ENCODE measurements at places on chromosomes 13 and 19. TPM values are rescaled to one million over a fixed set of nuclear protein-coding genes. Genes with fewer than 3 reads are reported as not detected.

NUMBL gene
- 9.1 TPM for total RNA-seq

DNA sequence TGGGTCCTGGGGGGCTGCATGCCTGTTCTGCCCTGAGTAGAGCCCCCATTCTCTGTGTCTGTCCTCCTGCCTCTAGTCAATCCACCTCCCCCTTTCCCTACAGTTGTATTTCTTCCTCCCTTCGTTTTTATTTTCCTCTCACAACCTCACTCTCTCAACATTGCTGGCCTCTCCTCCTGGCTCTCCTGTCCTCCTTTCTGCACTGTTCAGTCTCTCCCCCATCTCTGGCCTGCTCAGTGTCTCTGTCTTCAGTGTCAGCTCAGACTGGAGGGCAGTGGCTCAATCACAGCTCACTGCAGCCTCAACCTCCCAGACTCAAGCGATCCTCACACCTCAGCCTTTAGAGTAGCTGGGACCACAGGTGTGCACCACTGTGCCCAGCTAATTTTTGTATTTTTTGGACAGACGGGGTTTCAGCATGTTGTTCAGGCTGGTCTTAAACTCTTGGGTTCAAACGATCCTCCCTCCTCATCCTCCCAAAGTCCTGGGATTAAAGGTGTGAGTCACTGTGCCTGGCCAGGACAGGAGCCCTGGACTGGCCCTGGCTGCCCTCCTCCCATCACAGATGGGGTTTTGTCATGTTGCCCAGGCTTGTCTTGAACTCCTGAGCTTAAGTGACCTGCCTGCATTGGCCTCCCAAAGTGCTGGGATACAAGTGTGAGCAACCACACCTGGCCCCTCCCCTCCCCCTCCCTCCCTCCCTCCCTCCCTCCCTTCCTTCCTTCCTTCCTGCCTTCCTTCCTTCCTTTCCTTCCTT is 32.0 kb upstream of the IGFL1 start:
- H3K4me1 ChIP-seq: no peaks in the 10 kb centered on the region
- no peaks in the 10 kb centered on the region for H3K36me3 ChIP-seq
- H3K27me3 ChIP-seq: no peaks in the 10 kb centered on the region
- H3K4me3 ChIP-seq: no peak overlapping the region
- H3K27ac ChIP-seq: no peak overlapping the region
- no peak for DNase-seq

ZNF665 gene
- 0.78 TPM for total RNA-seq

- no peaks in the 10 kb centered on the region for H3K4me1 ChIP-seq
- no peaks in the 10 kb centered on the region for H3K36me3 ChIP-seq
- H3K27me3 ChIP-seq: no peaks in the 10 kb centered on the region
- H3K27ac ChIP-seq: no peak overlapping the region
- no peak for DNase-seq
These were observed 49.1 kb upstream of the UBAC2 start for GRCh38 chr13:99151516-99151915.

- peaks cover 12% of the 10 kb centered on the region for H3K4me1 ChIP-seq
- H3K36me3 ChIP-seq: no peaks in the 10 kb centered on the region
- H3K27me3 ChIP-seq: no peaks in the 10 kb centered on the region
- DNase-seq: no peak
- H3K4me3 ChIP-seq: no peak overlapping the region
- H3K27ac ChIP-seq: no peak overlapping the region
These were observed 721 bp downstream of the TNFSF11 start for GRCh38 chr13:42574435-42575311.

- H3K27me3 ChIP-seq: no peaks in the 10 kb centered on the region
- DNase-seq: no peak
- no peaks in the 10 kb centered on the region for H3K36me3 ChIP-seq
- no peaks in the 10 kb centered on the region for H3K4me1 ChIP-seq
These were observed 13.8 kb upstream of the SLC1A5 start for GRCh38 chr19:46802152-46802551.

ZFP36 gene
- total RNA-seq: 55.8 TPM

- no peaks in the 10 kb centered on the region for H3K4me1 ChIP-seq
- DNase-seq: peak; percentile 38
- H3K27ac ChIP-seq: no peak overlapping the region
- H3K27me3 ChIP-seq: no peaks in the 10 kb centered on the region
These were observed 127.6 kb upstream of the GPC6 start for GRCh38 chr13:93098972-93099371.

DNA sequence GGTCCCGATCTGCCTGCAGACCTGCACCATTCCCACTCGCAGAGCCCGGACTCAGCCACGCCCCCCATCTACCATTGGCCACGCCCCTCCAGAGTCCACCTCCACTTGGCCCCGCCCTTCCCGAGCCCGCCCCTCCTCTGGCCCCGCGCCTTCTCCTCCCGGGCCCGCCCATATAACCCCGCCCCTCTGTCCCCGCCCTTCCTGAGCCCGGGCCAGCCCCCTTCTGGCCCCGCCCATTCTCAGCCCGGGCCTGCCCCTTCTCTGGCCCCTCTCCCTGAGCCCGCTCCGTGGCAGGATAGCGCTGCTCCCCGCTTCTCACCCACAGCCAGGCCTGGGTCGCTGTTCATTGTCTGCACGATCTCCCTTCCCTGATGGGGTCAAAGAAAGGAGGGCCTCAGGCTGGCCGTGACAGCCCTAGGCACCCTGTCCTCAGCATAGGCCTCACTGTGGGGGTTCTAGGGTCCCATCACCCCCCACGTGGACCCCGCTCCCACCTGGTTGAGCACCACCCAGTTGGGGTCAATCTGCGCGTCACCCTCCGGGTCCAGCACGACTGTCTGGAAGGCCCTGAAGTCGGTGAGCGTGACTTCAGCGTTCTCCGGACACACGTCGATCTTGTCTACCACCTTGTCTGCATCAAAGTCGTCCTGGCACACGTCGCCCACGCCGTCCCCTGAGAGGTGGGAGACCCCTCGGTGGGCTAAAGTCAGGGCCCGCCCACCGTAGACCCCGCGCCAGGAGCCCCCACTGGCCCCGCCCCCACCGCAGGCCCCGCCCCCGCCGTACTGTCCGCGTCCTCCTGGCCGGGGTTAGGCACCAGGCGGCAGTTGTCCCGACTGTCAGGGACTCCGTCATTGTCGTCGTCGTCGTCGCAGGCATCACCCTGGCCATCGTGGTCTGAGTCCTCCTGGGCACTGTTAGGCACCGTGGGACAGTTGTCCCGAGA is 5.7 kb downstream of the COMP start:
- H3K36me3 ChIP-seq: no peaks in the 10 kb centered on the region
- no peak overlapping the region for H3K4me3 ChIP-seq
- H3K4me1 ChIP-seq: peaks cover 39% of the 10 kb centered on the region
- H3K27ac ChIP-seq: no peak overlapping the region

DNA sequence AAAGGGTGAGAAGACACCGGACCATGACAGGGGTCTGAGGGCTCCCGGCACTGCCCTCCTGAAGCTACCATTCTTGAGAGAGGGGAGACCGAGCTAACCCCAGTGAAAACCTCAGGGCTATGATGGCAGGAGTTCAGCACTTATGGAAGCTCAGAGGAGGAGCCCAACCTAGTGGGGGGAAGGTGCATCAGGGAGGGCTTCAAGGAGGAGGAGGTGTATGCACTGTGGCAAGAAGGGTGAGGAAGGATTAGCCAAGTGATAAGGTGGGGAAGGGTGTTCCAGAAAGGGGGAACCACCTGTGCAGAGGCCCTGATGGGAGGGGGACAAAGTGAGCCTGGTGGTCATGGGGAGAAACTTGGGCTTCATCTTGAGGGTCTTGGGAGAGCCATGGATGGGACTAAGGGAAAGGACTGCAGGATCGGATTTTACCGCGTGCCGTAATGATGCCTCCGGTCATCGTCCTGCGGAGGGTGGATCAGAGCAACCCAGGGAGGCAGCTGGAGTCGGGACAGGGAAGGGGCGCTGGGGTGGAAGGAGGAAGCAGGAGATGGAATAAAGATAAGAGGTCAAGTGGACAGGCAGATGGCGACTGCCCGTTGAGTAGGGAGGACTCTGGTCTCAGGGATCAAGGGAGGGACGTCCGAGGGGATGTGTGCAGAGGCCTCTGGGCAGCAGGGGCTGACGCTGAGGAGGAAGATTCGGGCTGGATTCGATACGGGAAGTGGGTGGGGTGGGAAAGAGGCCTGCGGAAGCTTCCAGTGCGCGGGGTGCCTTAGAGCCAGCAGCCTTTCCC is 13.3 kb upstream of the PSMD8 start:
- H3K4me1 ChIP-seq: peaks cover 15% of the 10 kb centered on the region
- H3K4me3 ChIP-seq: no peak overlapping the region
- no peak overlapping the region for H3K27ac ChIP-seq
- no peak for DNase-seq
- no peaks in the 10 kb centered on the region for H3K36me3 ChIP-seq

DNA sequence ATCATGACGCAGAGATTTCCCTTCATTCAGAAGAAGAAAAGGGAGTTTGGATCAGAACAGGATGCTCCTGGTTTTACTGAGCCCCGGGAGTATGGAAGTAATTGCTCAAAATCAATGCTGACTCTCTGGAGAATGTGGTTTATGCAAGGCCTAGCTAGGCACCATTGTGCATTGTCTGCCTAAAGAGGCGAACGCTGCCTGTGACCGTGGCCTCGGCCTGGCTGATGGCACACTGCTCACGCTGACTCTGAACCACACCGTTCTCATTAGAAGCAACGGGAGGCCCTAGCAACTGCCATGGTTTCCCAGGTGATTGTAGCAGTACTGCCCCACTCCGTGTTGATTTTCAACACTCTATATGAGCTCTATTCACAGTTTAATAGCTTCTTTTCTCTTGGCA is 41.7 kb upstream of the UBL3 start:
- H3K4me1 ChIP-seq: no peaks in the 10 kb centered on the region
- H3K27me3 ChIP-seq: no peaks in the 10 kb centered on the region
- H3K27ac ChIP-seq: no peak overlapping the region
- peak; percentile 25 for DNase-seq
- no peak overlapping the region for H3K4me3 ChIP-seq
- H3K36me3 ChIP-seq: no peaks in the 10 kb centered on the region

GRCh38 chr13:99749271-99750019 is 222.1 kb downstream of the ZIC5 start:
- H3K27ac ChIP-seq: no peak overlapping the region
- H3K27me3 ChIP-seq: no peaks in the 10 kb centered on the region
- H3K4me1 ChIP-seq: no peaks in the 10 kb centered on the region
- DNase-seq: no peak
- no peak overlapping the region for H3K4me3 ChIP-seq
- no peaks in the 10 kb centered on the region for H3K36me3 ChIP-seq

DNA sequence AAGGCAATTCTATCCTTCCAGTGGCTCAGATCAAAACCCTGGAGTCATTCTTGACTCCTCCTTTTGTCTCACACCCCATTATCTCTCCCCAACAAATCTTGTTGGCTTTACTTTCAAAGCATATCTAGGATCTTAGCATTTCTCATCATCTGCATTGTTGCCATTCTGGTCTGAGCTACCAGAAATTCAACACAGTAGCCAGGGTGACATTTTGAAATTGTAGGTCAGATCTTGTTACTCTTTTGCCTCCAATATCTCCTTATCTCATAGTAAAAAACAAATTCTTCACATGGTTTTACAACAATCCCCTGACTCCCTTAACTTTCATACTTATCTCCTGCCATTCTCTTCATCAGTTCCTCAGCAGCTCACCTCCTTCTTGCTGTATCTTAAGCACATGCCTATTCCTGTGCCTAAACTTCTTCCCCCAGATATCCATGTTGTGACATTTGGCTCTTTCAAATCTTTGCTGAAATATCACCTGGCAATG is 115.8 kb downstream of the KLF5 start:
- no peaks in the 10 kb centered on the region for H3K4me1 ChIP-seq
- H3K27ac ChIP-seq: no peak overlapping the region
- H3K4me3 ChIP-seq: no peak overlapping the region
- no peaks in the 10 kb centered on the region for H3K27me3 ChIP-seq

- H3K4me3 ChIP-seq: no peak overlapping the region
- no peaks in the 10 kb centered on the region for H3K27me3 ChIP-seq
- no peaks in the 10 kb centered on the region for H3K36me3 ChIP-seq
- peak; percentile 18 for DNase-seq
- H3K27ac ChIP-seq: no peak overlapping the region
These were observed 100.4 kb downstream of the RFC3 start for GRCh38 chr13:33918199-33918932.

LRRC63 gene
- total RNA-seq: not detected

DNA sequence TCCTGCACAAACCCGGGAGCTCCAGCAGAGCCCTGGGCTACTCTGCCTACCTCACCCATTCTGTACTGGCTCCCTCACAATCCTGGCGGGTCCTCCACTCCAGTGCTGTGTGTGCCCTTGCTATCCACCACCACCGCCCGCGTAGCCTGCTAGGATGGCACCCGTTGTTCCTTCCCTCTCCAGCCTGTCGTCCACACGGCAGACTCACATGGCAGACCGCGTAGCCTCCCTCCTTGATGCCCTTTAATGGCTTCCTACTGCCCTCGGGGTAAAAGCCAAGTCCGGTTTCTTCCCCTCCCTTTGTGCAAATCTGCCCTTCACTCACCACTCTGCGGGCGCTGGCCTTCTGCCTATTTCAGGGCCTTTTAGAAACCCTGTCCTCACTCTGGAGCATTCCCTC is 106.6 kb downstream of the RAB20 start:
- no peaks in the 10 kb centered on the region for H3K4me1 ChIP-seq
- no peak overlapping the region for H3K27ac ChIP-seq
- no peaks in the 10 kb centered on the region for H3K36me3 ChIP-seq
- H3K4me3 ChIP-seq: no peak overlapping the region
- DNase-seq: no peak

- H3K4me3 ChIP-seq: no peak overlapping the region
- no peaks in the 10 kb centered on the region for H3K27me3 ChIP-seq
- no peak overlapping the region for H3K27ac ChIP-seq
- H3K4me1 ChIP-seq: peaks cover 27% of the 10 kb centered on the region
- no peak for DNase-seq
- no peaks in the 10 kb centered on the region for H3K36me3 ChIP-seq
These were observed 141.7 kb downstream of the URI1 start for GRCh38 chr19:30083701-30084156.

DNA sequence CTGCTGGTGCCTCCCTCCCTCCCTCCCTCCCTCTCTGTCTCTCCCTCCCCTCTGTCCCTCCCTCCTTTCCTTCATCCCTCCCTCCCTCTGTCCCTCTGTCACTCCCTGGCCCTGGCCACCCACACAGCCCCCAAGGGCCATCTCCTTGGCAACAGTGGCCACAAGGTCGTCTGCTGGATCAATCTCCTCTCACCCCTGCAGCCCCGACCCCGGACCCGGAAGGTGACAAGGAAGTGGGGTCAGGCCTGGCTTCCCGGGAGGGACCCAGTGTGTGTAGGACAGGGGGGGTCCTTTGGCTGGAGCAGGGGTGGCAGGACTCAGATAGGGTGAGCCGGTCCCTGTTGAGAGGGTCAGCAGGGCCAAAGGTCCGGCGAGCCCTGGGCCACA is 21.9 kb upstream of the TCF3 start:
- H3K4me3 ChIP-seq: no peak overlapping the region
- H3K4me1 ChIP-seq: peaks cover 37% of the 10 kb centered on the region
- no peak for DNase-seq
- no peak overlapping the region for H3K27ac ChIP-seq
- peaks cover 10% of the 10 kb centered on the region for H3K27me3 ChIP-seq
- H3K36me3 ChIP-seq: no peaks in the 10 kb centered on the region

DNA sequence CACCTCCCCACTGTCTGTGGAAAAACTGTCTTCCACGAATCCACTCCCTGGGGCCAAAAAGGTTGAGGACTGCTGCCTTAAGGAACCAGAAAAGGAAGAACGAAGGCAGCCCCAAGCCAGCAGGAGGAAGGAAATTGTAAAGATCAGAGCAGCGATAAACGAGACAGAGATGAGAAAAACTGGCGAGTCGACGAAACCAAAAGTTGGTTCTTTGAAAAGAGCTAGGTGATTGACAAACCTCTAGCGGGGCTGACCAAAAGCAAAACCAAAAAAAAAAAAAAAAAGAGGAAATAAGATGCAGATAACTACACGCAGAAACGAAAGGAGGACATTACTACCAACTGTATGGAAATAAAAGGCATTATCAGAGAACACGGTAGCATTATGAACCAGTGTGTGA is 76.9 kb downstream of the GADD45B start:
- H3K36me3 ChIP-seq: no peaks in the 10 kb centered on the region
- H3K4me3 ChIP-seq: no peak overlapping the region
- no peaks in the 10 kb centered on the region for H3K4me1 ChIP-seq
- no peak overlapping the region for H3K27ac ChIP-seq
- no peak for DNase-seq
